NCI-H1105 (cell line): ENCODE measurements at places on chromosomes 2 and 18.

DNA sequence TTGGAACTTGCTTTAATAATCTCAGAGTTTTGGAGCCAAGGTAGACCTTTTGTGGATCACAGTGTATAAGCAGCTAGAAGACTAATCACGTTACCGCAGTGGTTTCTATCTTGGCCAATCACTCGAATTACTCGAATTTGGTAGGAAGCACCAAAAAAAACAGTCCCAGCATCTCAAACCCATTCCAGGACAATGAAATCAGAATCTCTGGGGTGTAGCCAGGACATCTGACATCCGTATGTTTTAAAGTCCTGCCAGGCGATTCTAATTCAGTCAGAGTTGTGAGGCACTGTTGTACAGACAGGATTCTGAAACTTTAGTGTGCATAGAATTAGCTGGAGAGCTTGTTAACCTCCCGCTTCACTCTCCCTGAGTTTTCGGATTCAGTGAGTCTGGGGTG, 30.8 kb downstream of the GRHL1 start:
- no peak for DNase-seq

DNA sequence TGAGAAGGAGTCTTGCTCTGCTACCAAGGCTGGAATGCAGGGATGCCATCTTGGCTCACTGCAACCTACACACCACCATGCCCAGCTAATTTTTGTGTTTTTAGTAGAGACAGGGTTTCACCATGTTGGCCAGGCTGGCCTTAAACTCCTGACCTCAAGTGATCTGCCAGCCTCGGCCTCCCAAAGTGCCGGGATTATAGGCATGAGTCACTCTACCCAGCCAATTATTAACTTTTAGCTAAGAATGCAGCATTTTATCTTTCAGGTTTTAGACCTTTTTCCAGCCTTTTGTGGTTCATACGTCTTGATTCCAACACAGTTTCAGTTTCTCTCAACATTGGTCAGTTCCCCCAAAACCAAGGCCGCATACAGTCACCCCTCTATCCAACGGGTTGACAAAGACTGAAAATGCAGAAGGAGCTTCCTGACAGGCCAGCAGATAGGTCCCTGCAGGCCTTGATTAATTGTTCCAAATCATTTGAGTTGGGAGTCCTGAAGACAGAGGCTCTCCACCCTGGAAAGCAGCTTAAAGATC, 262.2 kb upstream of the KLHL29 start:
- DNase-seq = no peak

- peak; percentile 15 for DNase-seq
Measured at GRCh38 chr2:182554950-182555349, 128.1 kb upstream of the PDE1A start.

DNA sequence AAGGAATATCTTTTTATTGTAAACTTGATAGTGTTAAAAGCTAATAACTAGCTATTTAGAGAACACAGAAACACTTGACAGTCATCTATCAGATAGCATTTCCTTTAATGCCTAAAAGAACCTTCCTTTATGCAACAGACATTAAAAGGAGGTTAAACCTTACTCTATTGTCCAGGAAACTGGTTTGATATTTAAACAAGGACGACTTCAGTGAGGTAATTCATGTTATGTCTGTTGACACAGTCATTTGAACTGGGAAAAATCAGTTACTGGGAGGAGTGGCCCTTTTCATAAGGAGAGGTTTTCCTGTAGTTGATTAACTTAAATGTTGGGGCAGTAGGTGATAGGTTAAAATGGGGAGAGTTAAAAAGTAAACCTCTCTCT, 6.7 kb downstream of the TGIF1 start:
- no peak for DNase-seq

- DNase-seq = no peak
Measured at GRCh38 chr2:22403748-22404147, 981.2 kb upstream of the KLHL29 start.

DNA sequence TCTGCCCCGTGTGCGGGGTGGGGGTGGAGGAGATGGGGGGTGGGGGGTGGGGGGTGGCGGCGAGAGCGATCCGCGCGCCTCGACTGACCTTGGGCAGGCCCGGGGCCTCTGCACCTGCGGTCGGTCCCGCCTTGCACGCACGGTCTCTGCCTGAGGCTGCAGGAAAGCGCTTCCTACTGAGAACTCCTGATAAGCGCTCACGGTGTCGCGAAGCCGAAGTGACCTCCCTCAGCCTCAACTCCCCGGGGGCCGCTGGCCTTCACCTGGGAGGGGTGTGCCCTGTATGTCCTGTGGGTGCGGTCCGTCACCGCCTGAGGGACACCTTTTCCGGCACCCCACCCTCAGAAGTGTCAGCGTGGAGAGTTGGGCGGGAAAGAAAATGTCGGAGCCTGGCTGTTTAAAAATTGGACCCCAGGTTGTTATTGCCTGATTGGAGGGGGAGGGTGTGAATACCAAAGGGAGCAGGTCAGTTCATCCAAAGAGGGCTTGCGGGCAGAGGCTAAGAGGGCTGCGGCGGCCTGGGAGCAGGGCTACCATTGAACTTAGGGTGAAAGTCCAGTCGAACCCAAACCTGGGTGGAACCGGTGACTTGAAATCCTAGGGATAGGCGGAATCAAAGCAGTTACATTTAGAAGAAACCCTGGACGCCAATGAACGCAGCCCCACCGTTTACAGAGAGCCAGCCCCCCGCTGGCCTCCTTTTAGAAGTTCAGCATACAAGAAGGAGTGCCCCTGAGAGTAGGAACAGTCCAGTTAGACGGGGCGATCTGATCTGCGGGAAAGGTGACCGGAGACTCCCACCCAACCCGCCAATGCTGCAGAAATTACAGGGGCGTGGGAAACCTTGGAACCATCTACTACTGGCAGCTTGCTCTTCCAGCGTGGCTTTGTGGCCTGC, 1.2 kb downstream of the MAL start:
- DNase-seq = no peak

DNA sequence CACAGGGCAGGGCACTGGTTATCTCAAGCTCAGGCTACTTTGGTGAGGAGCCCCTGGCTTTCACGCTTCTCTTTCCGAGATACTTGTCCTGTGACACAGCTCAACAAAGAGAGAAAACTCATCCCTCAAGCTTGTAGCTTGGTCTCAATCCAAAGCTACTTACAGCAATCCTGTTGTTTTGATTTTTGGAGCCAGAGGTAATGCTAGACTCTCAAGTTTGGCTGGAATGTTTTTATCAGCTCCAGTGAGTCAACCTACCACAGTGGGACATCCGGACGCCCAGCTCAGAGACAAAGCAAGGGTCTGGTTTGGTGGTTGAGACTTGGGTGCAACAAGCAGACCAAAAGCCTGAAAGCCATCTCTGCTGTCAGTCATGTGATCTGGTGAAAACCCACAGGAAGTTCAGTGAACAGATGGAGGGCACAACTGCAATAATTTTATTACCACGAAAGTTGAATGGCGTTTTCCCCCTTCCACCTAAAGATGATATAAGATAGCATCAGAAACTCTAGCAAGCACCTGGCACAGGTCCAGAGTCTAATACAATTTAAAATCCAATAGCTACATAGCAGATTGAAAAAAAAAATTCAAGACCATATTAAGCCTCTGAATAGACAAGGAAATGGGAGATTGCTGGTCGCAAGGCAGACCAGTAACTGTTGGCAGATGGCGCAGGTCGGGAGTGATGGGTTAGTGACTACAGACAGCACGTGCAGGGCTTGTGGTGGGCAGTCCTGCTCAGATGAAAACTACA, 102.3 kb upstream of the SMAD7 start:
- DNase-seq = no peak

- no peak for DNase-seq
Measured at GRCh38 chr2:160062292-160063005, at the start of gene PLA2R1. Gene PLA2R1 (minus strand): TSS chr2:160062615. CDS start chr2:160062403, 212 bp downstream.

DNA sequence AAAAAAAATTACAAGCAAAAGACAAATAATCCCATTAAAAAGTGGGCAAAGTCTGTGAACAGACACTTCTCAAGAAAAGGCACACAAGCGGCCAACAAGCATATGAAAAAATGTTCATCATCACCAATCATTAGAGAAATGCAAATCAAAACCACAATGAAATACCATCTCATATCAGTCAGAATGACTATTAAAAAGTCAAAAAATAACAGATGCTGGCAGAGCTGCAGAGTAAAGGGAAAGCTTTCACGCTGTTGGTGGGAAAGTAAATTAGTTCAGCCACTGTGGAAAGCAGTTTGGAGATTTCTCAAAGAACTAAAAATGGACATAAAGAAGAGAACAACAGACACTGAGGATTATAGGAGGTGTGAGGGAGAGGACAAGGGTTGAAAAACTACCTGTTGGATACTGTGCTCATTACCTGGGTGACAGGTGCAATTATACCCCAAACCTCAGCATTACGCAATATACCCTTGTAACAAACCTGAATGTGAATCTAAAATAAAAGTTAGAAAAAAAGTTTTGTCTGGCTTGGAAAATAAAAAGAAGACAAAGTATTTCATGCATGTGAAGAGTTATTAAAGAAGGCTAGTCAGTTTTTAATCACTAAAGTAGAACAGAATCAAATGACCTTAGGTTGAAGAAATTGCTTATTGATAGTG, 8.7 kb upstream of the ACSL3 start:
- no peak for DNase-seq
